ENCODE measurements at places on chromosomes 7 and 10. TPM values are rescaled to one million over a fixed set of nuclear protein-coding genes. Genes with fewer than 3 reads are reported as not detected.

GRCh38 chr10:15486404-15486803 lies 115.3 kb upstream of the FAM171A1 start:
- H3K27ac ChIP-seq, result no peak overlapping the region
- no peak overlapping the region for H3K4me3 ChIP-seq
- H3K27me3 ChIP-seq, result peaks cover 18% of the 10 kb centered on the region
- H3K4me1 ChIP-seq, result no peaks in the 10 kb centered on the region

DNA sequence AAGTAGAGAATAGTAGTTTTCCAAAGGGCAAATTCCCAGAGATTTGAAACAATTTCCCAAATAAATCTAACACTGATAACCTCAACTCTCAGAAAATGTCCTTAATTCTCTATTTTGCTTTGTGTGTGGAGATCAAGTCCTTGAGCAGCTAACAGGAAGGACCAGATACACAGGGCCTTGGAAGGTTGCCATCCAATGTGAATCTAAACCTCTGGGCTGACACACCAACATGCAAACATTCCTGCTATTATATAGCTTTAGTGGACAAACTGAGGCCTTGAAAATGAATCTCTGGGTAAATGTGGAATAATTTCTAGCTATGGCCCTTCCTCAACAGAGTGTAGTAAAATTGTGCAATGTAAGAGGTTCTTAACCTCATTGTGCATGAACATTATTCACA lies 44.1 kb upstream of the PARD3 start:
- no peaks in the 10 kb centered on the region for H3K36me3 ChIP-seq
- H3K4me1 ChIP-seq, result peaks cover 16% of the 10 kb centered on the region
- no peak for DNase-seq
- H3K27me3 ChIP-seq, result no peaks in the 10 kb centered on the region
- H3K27ac ChIP-seq, result no peak overlapping the region

- no peak overlapping the region for H3K4me3 ChIP-seq
- H3K27me3 ChIP-seq, result no peaks in the 10 kb centered on the region
- H3K4me1 ChIP-seq, result no peaks in the 10 kb centered on the region
- no peaks in the 10 kb centered on the region for H3K36me3 ChIP-seq
- no peak overlapping the region for H3K27ac ChIP-seq
- no peak for DNase-seq
Observed at GRCh38 chr7:34096198-34096651, 190.9 kb downstream of the BMPER start.

GRCh38 chr10:78867555-78867939 lies 201.2 kb upstream of the ZMIZ1 start:
- H3K4me1 ChIP-seq, result peaks cover 9% of the 10 kb centered on the region
- no peaks in the 10 kb centered on the region for H3K36me3 ChIP-seq
- H3K27ac ChIP-seq, result no peak overlapping the region
- no peak for DNase-seq
- H3K4me3 ChIP-seq, result no peak overlapping the region
- no peaks in the 10 kb centered on the region for H3K27me3 ChIP-seq

- no peak overlapping the region for H3K27ac ChIP-seq
- H3K4me3 ChIP-seq, result no peak overlapping the region
- no peaks in the 10 kb centered on the region for H3K36me3 ChIP-seq
Observed at GRCh38 chr10:133123746-133124356, 36.1 kb downstream of the ADGRA1 start.

PIP gene
- total RNA-seq, result not detected

DNA sequence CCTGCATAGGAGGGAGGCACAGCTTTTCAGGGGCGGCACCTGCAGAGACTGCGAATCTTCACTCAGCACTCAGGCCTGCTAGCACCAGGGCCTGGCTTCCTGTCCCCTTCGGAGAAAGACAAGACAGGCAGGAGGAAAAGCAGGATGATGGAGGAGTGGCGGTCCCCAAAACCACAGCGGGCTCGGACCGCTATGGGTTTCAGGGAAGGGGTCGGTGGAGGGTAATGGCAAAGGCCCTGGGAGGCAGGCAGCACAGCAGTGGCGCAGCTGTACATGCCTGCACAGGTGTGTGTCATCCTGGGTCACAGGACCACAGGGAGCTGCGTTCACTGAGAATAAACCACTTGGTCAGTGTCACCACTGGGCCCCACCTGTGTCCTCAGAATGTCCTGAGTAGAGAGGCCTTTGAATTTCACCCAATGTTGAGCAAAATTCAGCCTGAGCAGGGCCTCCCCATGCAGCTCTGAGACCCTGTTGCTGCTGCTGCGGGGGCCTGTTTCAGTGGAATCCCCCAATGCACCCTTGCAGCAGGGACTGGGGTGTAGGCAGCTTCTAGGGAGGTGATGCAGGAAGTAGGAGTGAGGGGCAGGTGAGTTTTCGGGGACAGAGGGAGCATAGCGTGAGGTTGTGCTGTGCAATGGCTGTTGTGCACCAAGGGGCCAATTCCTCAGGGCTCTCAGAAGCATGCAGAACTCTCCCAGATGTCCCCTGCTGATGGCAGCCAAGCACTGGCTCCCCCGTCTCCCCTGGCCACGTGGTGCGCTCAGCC lies 90.6 kb upstream of the PPP2R2D start:
- no peaks in the 10 kb centered on the region for H3K27me3 ChIP-seq
- H3K27ac ChIP-seq, result no peak overlapping the region
- no peak overlapping the region for H3K4me3 ChIP-seq
- no peaks in the 10 kb centered on the region for H3K4me1 ChIP-seq
- no peak for DNase-seq

GRCh38 chr7:49848211-49848841 lies 74.9 kb downstream of the VWC2 start:
- no peaks in the 10 kb centered on the region for H3K4me1 ChIP-seq
- no peak overlapping the region for H3K4me3 ChIP-seq
- H3K27ac ChIP-seq, result no peak overlapping the region
- DNase-seq, result no peak
- no peaks in the 10 kb centered on the region for H3K36me3 ChIP-seq

GRCh38 chr7:39587393-39587792 lies 21.2 kb downstream of the YAE1 start:
- H3K4me3 ChIP-seq, result no peak overlapping the region
- no peaks in the 10 kb centered on the region for H3K36me3 ChIP-seq
- no peak overlapping the region for H3K27ac ChIP-seq
- no peak for DNase-seq
- peaks cover 9% of the 10 kb centered on the region for H3K4me1 ChIP-seq
